Naive thymus-derived CD8-positive, alpha-beta T cell (primary cell): ENCODE measurements at places on chromosomes 1 and 21.

DNA sequence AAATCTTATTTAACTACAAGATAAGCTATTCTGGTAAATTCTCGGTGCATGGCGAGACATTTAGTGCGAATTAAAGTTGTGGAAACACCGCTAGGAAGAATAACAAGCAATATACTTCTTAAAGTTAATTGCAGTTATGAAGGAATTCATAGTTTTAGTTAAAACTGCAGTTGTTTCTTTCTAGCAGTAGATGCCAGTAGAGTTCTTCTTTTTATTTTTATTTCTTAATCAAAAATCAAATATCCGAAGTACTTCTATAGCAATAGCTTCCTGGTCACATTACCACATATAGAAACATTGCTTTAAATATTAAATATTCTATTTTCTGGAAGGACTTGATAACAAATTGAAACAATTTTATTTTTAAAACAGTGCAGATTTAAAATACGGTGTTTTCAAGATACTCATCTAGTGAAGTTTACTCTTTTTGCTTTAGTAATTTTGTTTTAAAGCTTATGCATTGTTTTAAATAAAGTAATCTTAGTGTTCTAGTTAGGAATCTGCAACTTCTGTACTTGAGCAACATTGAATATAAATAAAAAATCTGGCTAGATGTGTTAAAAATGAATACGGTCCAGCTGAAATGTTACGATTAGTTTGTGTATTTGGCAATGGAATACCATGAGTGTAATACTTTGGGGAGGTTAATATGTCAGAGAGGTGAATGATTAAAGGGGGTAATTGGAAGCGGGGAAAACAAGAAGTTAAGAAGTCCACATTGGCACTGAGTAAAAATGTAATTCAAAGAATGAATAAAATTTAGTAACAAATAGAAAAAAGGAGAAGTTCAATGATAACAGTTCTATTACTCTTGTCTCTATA is 2.7 kb upstream of the PRKACB start:
- peaks cover 4% of the 10 kb centered on the region for H3K36me3 ChIP-seq
- DNase-seq = no peak
- peak overlapping the region; percentile 89 for H3K27ac ChIP-seq

- peaks cover 2% of the 10 kb centered on the region for H3K36me3 ChIP-seq
- peaks cover 35% of the 10 kb centered on the region for H3K4me1 ChIP-seq
- H3K27me3 ChIP-seq = peaks cover 16% of the 10 kb centered on the region
- peak overlapping the region; percentile 98 for H3K27ac ChIP-seq
- DNase-seq = peak; percentile 60
- H3K4me3 ChIP-seq = peak overlapping the region; percentile 95
Observed at GRCh38 chr1:19644681-19645410, 735 bp downstream of the NBL1 start.

GRCh38 chr1:43432907-43433306 is 20.8 kb downstream of the HYI start:
- DNase-seq = no peak
- H3K4me1 ChIP-seq = no peaks in the 10 kb centered on the region
- H3K4me3 ChIP-seq = no peak overlapping the region
- no peaks in the 10 kb centered on the region for H3K27me3 ChIP-seq
- H3K36me3 ChIP-seq = peaks cover 82% of the 10 kb centered on the region

DNA sequence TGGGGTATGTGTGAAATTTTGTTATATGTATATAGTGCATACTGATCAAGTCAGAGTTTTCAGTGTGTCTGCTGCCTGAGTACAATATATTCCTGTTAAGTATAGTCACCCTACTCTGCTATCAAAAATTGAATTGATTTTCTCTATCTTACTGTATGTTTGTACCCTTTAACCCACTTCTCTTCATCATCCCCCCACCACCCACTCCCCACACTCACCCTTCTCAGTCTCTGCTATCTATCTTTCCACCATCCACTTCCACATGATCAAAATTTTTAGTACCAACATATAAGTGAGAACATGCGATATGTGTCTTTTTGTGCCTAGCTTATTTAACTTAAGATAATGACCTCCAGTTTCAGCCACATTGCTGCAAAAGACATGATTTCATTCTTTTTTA is 4.2 kb downstream of the LY9 start:
- H3K4me1 ChIP-seq = peaks cover 64% of the 10 kb centered on the region
- no peak for DNase-seq
- H3K27me3 ChIP-seq = no peaks in the 10 kb centered on the region
- H3K27ac ChIP-seq = peak overlapping the region; percentile 99
- H3K4me3 ChIP-seq = peak overlapping the region; percentile 97

DNA sequence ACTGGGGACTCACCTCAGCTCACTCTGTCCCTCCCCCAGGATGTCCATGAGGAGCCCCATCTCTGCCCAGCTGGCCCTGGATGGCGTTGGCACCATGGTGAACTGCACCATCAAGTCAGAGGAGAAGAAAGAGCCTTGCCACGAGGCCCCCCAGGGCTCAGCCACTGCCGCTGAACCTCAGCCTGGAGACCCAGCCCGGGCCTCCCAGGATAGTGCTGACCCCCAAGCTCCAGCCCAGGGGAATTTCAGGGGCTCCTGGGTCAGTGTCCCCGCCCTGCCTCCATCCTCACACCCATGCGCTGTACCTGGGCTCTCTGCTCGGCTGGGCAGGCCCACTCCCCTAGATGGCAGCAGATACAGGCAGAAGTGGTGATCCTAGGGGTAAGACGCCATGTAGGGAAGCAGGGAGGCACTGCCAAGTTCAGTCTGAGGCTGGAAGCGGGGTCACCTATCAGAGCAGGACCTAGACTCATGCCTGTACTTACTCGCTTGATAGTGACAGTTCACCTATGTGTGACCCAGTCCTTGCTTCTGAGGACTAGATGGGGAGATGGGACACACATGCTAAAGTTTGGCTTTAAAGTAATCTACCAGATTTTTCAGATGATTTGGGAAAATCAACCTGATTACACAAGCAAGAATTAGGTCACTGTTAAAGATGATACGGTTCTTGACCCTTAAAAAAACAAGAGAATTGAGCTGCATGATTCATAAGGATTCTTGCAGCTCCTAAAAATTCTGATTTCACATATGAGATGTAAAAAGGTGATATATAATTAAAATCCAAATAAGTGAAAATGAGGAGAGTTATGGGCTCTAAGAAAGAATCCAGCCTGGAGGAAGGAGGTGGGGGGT is 38.7 kb downstream of the ETNK2 start:
- DNase-seq = no peak
- H3K27me3 ChIP-seq = no peaks in the 10 kb centered on the region
- H3K4me1 ChIP-seq = peaks cover 4% of the 10 kb centered on the region
- H3K4me3 ChIP-seq = no peak overlapping the region

DNA sequence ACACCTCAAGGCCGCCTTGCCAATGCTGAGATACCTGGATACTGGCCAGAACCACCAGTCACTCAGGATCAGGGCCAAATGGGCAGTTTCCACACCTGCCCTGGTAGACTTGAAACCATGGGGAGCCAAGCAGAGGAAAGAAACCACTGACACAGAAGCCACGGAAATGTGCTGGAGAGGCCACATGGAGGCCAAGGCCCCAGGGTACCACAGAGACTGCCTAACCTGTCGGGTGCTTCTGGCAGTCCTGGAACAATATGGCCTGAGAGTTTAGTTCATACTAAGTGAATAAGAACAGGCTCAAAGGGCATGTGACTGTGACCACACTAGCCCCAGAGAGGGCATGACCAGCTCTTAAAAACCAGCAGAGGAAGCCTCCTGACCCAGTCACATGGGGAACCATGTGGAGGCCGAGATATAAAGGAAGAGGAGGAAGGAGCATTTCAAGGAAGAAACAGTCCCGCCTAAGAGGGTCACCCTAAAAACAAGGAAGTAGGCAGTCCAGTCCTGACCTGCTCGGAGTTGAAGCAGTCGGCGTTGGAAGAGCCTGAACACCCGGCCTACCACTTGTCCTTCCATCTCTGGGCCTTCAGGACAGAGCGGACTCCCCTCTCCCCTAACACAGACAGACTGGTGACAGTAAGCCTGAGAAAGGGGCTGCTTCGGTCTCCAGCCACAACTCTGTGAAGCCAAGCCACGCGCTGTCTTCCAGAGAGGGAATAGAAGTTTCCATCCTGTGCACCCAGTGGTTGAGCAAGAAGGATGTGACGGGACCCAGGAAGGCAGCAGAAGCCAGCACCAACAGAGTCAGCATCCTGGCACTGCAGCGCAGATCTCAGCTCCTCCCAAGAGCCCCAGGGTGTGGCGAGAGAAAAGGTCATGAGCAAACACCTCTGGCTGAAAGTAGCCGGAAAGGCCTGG is at the start of gene DENND2D:
Gene DENND2D, minus strand, starts transcription at position 766 of the 921 bp plus-strand sequence. Its CDS starts 187 bp downstream, at position 579.
- peak within 1 kb of the TSS; percentile 99 for H3K4me3 ChIP-seq
- DNase-seq = no peak
- H3K27ac ChIP-seq = peak within 1 kb of the TSS; percentile 97
- no peaks in the 10 kb centered on the region for H3K27me3 ChIP-seq

- H3K27ac ChIP-seq = peak overlapping the region; percentile 98
- no peaks in the 10 kb centered on the region for H3K27me3 ChIP-seq
- peak overlapping the region; percentile 100 for H3K4me3 ChIP-seq
- DNase-seq = no peak
Observed at GRCh38 chr1:100266741-100267140, 725 bp downstream of the RTCA start.

DNA sequence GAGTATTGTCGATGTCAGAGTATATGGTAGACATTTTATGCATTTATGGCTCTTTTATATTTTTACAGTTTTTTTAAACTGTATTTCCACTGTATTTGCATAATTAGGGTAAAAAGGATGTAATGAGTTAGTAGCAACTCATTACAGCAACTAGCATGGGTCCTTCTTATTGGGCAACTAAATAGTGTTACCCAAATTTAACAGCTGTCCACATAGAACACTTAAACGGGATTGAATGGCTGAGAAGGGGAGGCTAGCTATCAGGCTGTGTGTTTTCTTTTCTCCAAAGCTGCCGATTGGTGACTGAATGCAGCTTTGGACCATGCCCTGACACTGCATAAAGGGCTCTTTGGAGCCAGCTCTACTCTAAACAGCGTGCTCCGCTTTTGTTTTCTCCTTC is 75.4 kb downstream of the PTPRC start:
- peaks cover 33% of the 10 kb centered on the region for H3K4me1 ChIP-seq
- peak overlapping the region; percentile 60 for H3K27ac ChIP-seq
- H3K4me3 ChIP-seq = no peak overlapping the region
- H3K27me3 ChIP-seq = no peaks in the 10 kb centered on the region

DNA sequence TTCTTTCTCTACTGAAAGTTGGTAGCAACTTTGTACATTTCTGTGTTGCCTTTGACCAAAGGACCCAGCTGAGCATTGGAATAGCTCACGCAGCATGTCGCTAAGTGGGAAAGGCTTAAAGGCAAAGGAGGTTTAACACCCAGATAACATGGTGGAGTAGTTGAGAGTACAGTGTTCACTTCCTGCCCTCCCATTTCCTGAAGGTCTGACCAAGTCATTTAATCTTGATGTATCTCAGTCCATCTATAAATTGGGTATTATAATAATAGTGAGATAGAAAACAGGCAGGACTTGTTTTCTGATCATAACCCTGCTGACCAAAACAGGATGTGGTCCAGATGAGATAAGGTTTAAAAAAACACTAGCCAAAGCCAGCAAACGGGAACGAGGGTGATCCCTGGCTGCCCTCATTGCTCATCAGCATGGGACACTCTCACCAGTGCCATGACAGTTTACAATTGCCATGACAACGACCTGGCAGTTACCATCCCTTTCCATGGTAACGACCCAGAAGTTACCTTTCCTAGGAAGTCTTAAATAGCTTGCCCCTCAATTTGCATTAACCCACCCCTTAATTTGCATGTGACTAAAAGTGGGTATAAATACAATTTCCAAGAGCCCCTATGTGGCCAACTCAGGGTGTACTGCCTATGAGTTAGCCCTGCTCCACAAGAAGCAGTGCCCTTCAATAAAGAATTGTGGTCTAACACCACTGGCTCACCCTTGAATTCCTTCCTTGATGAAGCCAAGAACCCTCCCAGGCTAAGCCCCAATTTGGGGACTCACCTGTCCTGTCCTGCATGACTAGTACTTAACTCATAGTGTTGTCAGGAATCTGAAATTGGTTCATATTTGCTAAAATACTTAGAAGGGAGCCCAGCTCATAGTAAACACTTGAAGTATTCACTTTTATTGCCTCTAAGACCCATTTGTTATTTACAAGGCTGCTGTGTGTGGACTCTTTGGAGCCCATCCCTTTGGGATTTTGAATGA is 28.4 kb upstream of the FHAD1 start:
- no peak for DNase-seq
- peaks cover 25% of the 10 kb centered on the region for H3K27me3 ChIP-seq
- H3K36me3 ChIP-seq = no peaks in the 10 kb centered on the region
- no peaks in the 10 kb centered on the region for H3K4me1 ChIP-seq

GRCh38 chr1:223231581-223231980 is 88.5 kb upstream of the TLR5 start:
- no peak overlapping the region for H3K4me3 ChIP-seq
- H3K36me3 ChIP-seq = peaks cover 3% of the 10 kb centered on the region
- H3K4me1 ChIP-seq = peaks cover 84% of the 10 kb centered on the region
- H3K27ac ChIP-seq = peak overlapping the region; percentile 98
- no peaks in the 10 kb centered on the region for H3K27me3 ChIP-seq

DNA sequence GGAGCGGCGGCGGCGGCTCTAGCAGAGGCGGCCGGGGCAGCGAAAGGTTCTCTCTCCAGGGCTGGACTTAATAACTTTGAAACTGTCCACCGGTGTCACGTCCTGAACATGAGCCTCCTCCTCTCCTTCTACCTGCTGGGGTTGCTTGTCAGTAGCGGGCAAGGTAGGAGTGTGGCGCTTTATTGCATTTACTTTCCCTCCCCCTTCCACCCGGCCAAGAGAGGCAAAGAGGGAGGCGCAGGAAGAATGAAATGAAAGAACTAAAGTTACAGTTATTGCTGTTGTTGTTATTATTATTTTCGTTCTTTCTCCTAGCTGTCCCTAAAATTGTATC is 214 bp downstream of the NCAM2 start:
- H3K36me3 ChIP-seq = no peaks in the 10 kb centered on the region
- H3K4me3 ChIP-seq = peak overlapping the region; percentile 79
- no peak for DNase-seq
- no peak overlapping the region for H3K27ac ChIP-seq
- H3K4me1 ChIP-seq = peaks cover 19% of the 10 kb centered on the region

- H3K27me3 ChIP-seq = no peaks in the 10 kb centered on the region
- H3K27ac ChIP-seq = no peak overlapping the region
- no peaks in the 10 kb centered on the region for H3K36me3 ChIP-seq
- H3K4me3 ChIP-seq = no peak overlapping the region
Observed at GRCh38 chr1:58710190-58711085, 10.6 kb upstream of the MYSM1 start.

DNA sequence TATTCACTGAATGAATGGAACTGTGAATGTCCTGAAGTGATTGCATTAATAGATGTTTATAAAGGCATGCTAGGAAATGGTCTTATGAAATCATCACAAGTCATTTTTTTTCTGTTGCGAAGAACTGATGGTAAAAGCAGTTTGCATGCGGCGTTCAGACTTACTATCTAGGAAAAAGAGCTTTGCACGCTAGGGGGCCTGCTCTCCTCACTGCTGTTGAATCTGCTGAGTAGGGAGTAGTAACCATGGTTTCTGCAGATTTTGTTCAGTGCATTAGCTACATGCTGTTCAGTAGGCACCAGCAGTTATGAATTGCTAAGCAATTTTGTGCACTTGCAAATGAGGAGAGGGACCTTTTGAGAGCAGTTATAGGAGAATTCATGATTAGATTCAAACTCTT is 57.9 kb downstream of the CENPF start:
- no peaks in the 10 kb centered on the region for H3K4me1 ChIP-seq
- peaks cover 35% of the 10 kb centered on the region for H3K36me3 ChIP-seq
- DNase-seq = no peak
- no peak overlapping the region for H3K27ac ChIP-seq

- no peaks in the 10 kb centered on the region for H3K27me3 ChIP-seq
- H3K36me3 ChIP-seq = no peaks in the 10 kb centered on the region
- H3K4me1 ChIP-seq = no peaks in the 10 kb centered on the region
- no peak overlapping the region for H3K4me3 ChIP-seq
Observed at GRCh38 chr1:60589916-60590315, 492.4 kb upstream of the NFIA start.
